ENCODE measurements at places on chromosomes 6 and 20.

- DNase-seq = no peak
Observed at GRCh38 chr6:45148711-45149341, 179.3 kb upstream of the RUNX2 start.

GRCh38 chr20:1876217-1876921 is 18.8 kb upstream of the SIRPA start:
- DNase-seq = no peak

GRCh38 chr20:8057871-8058270 is 38.3 kb upstream of the TMX4 start:
- DNase-seq = no peak

GRCh38 chr6:137043710-137044365 is 927 bp downstream of the IL20RA start:
- peak; percentile 38 for DNase-seq

GRCh38 chr6:50699051-50699775 is 14.1 kb upstream of the TFAP2D start:
- no peak for DNase-seq

DNA sequence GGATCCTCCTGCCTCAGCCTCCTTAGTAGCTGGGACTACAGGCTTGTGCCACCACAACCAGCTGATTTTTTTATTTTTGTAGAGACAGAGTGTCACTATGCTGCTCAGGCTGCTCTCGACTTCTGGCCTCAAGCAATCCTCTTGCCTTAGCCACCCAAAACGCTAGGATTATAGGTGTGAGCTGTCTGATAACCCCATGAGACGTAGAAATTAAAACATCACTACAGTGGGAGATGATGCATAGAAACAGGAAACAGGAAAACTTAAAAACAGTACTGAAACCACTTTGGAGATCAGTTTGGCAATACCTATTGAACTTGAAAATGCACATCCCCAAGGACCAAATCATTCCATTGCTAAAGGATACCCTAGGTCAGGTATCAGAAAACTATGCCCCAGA is 10.8 kb downstream of the SENP6 start:
- DNase-seq = no peak

DNA sequence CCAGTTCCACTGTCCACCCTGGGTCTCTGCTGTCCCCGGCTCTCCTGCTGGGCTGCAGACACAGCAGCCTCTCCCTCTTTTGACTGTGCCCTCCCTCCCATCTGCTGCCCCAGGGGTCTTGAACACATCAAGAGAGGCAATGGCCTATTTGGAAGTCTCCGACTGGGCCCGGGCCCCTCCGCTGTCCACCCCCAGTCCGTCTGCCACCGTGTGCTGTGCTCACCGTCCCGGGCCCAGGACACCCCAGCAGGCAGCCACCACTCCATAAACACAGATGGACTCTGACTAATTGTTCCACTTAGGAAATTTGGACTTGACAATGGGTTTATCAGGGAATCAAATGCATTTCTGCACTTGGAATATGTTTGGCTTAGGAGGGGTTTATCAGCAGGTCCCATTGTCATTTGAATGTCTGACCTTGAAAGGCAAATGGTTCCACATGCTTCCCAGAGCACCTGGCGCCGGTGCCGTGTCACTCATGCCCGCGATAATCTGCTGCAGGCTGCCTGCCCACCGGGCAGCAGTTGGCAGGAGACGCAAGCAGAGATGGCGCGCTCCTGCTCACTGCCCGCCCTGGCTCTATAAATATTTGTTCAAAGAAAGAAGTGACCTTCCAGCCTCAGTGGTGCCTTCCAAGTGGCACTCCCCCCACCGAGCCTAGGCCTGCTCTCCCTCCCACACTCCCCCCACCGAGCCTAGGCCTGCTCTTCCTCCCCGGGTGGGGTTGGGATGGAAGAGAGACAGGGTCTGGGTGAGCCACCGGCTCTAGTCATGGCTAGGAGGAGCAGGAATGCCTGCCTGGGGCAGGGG is 18.8 kb upstream of the FRMD1 start:
- DNase-seq = no peak

DNA sequence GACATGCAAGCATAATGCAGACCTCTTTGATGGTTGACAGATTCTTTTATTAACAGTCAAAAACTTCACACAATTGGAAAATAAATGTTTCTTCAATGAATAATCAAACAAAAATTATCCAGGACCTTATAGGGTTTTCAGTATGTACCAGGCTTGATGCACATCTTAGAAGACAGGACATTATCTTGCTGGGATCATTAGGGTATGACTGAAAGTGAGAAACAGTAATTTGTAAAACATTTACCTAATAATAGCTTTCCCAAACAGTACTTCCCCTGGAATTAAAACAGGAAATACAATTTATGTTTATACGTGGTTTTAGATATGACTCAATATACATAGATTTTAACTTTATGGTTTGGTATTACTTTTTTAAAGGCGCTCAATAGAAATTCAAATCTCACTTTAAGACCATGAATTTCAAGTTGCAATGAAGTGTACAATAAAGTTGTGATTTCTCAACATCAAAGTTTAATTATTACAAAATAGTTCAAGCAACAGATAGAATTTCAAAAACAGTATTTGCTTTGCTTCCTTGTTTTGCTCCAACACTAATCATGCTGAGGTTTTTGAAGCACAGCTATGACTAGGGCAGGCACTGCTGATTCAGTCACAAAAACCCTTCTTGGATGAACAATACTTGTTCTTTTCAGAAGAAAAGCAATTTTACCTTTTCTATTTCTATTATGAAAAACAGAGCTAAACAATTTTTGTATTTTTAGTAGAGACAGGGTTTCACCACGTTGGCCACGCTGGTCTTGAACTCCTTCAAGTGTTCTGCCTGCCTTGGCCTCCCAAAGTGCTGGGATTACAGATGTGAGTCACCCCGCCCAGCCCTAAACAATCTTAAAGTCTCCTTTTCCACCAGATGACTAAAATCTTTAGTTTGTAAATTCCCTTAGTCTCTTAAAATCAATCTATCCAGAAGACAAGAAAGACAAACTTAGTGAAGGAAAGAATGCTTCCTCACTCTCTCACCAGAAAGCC is 13.7 kb downstream of the SOD2 start:
- no peak for DNase-seq

- DNase-seq = peak; percentile 38
Observed at GRCh38 chr6:95648636-95649035, 71.3 kb downstream of the MANEA start.

- DNase-seq = no peak
Observed at GRCh38 chr6:17169711-17170110, 67.9 kb downstream of the STMND1 start.

GRCh38 chr6:30931969-30932645 is at the start of gene SFTA2:
SFTA2 (minus strand) TSS chr6:30932170; CDS start chr6:30932096, 74 bp downstream.
- DNase-seq = peak; percentile 65

GRCh38 chr20:54025251-54025771 is 45.1 kb downstream of the BCAS1 start:
- no peak for DNase-seq

DNA sequence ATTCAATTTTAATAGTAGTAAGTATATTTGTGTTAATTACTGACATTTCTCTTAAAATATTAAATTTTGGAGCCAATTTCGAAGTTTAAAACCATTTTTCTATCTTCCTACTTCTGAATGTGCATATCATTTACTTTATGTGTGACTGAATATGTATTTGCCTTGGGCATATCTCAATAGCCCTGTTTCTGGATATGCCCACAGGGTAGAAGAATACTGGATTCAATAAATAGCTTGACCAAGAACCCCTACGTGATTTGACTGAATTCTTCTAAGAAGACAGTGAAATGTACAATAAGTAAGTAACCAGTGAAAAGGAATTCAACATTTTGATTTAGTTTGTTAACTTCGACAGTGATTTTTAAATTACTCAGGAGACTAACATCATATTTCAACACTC is 7.8 kb downstream of the HMGN3 start:
- no peak for DNase-seq

GRCh38 chr6:136158387-136158821 is 91.7 kb downstream of the MTFR2 start:
- DNase-seq = no peak

GRCh38 chr6:110815411-110816409 is at the start of gene CDK19:
CDK19 (minus strand) TSS chr6:110815469; CDS start chr6:110815136, 333 bp downstream.
- DNase-seq = peak; percentile 97

DNA sequence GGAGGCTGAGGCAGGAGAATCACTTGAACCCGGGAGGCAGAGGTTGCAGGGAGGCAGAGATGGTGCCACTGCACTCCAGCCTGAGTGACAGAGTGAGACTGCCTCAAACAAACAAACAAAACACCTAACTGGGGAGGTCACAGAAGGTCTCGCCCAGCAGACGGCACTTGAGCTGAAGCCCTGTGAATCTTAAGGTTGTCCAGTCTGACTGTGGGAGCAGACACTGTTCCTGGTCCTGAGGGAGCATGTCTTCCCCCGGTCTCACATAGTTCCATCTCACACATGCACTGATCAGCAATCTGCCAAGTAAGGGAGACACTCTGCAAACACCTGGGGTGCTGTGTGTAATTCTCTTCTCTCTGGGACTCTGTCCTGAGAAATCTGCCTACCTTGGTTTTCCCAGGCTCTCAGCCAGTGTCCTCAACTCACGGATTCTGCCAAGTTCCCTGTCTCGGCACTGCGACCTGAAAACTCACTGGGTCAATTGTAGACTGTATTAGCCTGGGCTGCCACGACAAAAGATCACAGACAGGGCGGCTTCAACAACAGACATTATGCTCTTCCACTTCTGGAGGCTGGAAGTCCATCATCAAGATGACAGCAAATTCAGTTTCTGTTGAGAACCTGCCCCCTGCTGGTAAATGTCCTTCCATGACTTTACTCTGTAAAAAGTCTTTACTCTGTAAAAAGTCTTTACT is 94.3 kb downstream of the JPH2 start:
- peak; percentile 56 for DNase-seq

GRCh38 chr6:126199466-126199865 is 140.4 kb upstream of the CENPW start:
- no peak for DNase-seq

- DNase-seq = no peak
Observed at GRCh38 chr20:61588411-61589385, 336.6 kb downstream of the CDH4 start.

DNA sequence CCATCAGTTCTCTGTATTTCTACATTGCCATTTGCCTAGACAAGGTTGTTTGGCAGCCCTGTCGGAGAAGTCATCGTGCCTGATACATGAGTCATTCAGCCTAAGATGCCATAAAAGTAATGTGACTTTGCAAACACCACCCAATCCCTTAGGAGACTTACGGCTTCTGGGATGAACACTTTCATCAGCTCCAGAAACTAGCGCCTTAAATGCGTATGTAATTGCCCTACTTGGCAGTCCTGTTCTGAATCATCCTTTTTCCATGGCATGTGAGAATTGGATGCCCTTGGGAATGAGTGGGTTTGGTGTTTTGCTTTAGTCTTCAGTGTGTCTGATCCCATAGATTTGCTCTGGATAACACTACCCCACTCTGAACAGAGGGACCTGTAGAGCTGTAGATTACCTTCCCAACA is 158.5 kb downstream of the SASH1 start:
- DNase-seq = no peak

- no peak for DNase-seq
Observed at GRCh38 chr20:51463998-51464397, 78.5 kb downstream of the NFATC2 start.

DNA sequence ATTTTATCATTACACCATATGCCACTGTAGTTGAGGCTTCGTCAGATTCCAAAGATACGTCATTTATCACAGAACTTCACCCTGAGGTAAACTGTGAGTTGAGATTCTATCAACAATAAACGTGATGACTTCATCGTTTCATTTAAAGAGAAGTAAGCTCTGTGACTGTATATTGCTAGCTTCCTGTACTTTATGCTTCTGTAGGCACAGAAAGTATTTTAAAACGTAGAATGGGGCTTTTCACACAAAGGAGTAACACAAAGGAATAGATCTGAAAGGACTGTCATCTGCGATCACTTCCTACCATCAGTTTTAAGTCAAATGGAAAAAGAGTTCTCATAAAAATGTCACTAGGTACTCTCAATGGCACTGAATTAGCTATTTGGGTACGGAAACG is 234.4 kb upstream of the MCHR2 start:
- DNase-seq = no peak

DNA sequence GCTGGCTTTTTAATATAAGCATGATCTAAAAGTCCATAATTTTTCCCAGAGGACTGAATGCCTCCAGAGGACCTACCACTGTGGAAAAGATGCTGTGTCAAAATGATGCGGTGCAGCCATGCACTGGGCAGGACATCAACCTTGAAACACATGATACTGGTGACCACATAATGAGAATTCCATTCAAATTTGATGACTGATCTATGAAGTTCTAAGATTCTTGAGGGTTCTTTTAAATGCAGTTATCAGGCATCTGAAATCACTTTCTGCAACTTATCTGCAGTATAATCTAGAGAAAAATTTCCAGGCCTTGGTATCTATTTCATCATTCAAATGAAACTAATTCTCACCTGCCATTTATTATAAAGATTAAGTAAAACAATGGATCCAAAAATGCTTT is 15.0 kb upstream of the MARCKS start:
- DNase-seq = no peak

DNA sequence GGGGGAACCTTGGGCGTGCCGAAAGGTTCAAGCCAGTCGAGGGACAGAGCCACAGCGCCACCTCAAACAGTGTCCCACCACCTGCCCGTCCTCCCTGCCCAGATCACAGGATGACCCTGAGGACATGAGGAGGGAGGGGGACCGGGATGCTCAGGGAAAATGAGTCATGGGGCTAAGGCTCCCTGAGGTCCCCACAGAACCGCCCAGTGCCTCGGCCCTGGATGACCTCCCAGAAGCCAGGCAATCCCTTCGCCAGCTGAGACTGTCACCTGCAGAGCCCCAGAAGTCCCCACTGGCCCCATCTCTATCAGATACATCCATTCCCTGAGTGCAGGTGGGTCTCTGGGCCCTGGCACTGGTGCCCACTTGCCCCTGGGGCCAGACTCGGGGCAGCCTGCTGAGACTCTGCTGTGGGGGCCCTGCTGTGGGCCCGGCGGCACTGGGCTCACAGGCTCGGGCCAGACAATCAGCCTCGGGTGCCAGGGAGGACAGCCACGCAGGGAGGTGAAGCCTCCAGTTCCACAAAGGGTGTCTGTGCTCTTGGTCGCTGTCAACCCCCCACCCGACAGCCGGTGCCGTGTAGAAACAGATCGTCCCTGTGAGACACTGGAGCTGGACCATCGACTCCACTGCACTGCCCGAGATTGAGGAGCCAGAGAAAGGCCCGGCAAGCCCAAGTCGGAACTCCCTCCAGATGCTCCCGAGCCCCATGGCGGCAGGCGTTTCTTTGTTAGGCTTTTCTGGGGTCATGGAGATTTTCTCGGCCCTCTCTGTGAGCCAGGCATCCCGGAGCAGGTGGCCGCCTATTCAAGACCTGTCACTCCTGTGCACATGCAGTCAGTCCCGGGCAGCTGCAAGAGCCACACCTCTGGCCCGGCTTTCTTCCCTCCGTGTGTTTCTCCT is 26.1 kb downstream of the PXDC1 start:
- peak; percentile 27 for DNase-seq

GRCh38 chr6:154267508-154268106 is 89.0 kb downstream of the IPCEF1 start:
- no peak for DNase-seq

- DNase-seq = no peak
Observed at GRCh38 chr6:143038833-143039232, 21.9 kb upstream of the AIG1 start.
